SHP77 treated with DMSO at 0.1 percent for 48 hours (cell line): ENCODE measurements at places on chromosomes 6 and 20.
A peak's percentile ranks its signal among the peaks of the same experiment; 100 is the strongest.

GRCh38 chr6:38011937-38012336 lies 192.4 kb downstream of the ZFAND3 start:
- DNase-seq, result no peak

DNA sequence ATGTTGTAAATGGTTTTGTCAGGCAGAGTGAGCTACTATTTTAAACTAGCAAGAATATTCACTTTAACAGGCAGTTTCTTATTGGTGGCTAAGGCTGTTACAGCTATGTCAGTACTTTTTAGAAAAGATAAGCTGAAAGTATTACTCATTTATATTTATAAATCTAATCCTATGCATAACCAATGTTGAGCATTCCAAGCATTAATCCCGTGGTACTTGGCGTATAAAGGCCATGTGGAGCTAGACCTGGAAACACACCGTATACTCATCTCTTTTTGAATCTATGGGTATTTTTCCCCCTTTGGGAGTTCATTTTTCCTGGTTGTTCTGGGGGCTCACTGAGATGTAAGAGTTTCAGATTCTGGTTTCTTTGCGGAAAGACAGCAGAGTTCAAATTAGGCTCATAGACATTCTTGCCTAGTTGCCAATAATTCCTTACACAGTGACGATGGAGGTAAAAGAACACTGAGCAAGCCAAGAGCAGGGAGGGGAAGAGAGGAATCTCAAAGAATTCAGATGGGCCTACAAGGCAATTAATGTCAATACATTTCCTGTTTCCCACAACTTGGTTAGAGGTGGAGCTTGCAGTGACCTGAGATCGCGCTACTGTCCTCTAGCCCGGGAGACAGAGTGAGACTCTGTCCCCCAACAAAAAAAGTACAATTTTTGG lies 211.5 kb downstream of the SOX4 start:
- DNase-seq, result no peak

GRCh38 chr6:160730911-160731310 lies 28.9 kb downstream of the PLG start:
- no peak for DNase-seq

- no peak for DNase-seq
Observed at GRCh38 chr20:24468401-24469115, 871 bp upstream of the SYNDIG1 start.

DNA sequence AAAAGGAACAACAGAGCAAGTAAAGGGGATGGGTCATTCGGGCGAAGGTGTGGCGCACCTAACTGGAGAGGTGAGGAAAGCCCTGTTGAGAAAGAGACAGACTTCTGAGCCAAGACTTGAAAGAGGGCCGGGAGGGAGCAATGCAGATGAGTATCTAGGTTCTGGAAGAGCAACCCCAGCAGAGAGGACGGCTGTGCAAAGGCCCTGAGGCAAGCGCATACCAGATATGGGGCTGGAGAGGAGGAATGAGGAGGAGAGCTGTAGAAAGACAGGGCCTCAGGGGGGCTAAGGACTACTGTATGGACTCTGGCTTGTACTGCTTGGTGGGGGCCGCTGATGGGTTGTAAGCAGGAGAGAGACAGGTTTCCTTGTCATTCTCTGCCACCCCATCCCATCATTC lies 21.9 kb downstream of the TRERF1 start:
- no peak for DNase-seq

DNA sequence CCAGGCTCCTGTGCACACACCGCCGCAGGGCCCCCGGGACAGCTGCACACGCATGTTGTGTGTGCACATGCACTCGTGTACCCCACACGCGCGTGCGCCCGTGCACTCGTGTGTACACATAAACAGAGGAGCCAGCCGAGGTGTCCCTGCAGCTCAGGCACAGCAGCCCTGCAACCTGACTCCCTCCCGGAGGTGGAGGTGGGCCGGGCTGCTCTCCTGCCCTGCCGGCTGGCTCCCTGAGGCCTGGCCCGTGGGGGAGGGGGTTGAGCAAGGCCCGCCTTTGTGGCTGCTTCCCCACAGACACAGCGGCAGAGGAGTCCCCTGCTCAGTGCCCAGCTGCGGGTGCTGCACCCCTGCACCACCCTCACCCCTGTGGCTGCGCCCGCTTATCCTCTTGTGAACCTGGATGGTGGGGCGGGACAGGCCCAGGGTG lies 624 bp downstream of the RBBP8NL start:
- no peak for DNase-seq

GRCh38 chr6:12605888-12606345 lies 110.7 kb upstream of the PHACTR1 start:
- DNase-seq, result peak; percentile 13

DNA sequence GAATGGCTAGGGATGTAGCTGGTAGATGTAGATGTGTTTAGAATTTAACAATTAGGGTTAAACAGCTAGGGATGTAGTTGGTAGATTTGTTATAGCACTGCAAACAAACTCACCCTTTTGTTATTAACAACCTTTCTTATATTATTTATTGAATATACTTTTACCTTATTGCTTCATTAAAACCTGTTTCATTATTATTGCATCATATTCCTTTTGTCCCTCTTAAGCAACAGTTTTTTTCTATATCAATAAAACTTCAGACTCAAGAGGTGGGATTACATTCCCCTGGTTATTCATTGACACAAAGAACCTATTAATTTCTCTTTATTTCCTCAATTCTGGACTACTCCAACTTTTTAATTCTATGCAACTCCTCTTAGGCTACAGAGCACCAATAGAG lies 661.2 kb downstream of the EYS start:
- no peak for DNase-seq

GRCh38 chr6:48016020-48016755 lies 94.8 kb downstream of the PTCHD4 start:
- no peak for DNase-seq

GRCh38 chr20:49248879-49249665 lies 28.8 kb downstream of the ZNFX1 start:
- DNase-seq, result no peak

- peak; percentile 82 for DNase-seq
Observed at GRCh38 chr20:6122873-6123648, at the start of gene FERMT1. TSS of gene FERMT1 (minus strand) at chr20:6123030. CDS start at chr20:6119554, 3,476 bp downstream.

DNA sequence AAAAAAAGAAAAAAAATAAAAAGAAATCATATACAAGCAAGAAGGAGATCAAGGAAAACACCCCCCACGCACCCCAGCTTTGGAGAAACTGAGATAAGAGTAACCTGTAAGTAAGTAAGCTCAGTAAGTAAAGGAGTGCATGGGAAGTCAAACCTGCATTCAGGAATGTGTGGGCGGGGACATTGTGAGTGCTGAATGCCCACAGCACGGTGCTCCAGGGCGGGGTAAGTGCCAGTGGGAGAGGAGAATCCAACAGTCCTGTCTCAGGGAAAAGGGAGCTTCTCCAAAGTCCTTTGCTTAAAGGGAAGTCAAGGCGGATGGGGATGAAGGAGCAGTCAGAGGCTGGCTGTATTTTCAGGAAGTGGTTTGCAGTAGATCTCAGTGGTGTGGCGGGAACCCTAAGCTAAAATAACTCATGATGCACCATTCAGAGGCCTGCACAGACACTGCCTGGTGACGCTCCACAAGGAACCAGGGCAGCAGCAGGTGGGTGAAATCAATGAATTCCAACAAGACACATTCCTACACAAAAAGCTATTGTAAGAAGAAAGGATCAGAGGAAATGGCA lies 368.0 kb downstream of the QKI start:
- no peak for DNase-seq

DNA sequence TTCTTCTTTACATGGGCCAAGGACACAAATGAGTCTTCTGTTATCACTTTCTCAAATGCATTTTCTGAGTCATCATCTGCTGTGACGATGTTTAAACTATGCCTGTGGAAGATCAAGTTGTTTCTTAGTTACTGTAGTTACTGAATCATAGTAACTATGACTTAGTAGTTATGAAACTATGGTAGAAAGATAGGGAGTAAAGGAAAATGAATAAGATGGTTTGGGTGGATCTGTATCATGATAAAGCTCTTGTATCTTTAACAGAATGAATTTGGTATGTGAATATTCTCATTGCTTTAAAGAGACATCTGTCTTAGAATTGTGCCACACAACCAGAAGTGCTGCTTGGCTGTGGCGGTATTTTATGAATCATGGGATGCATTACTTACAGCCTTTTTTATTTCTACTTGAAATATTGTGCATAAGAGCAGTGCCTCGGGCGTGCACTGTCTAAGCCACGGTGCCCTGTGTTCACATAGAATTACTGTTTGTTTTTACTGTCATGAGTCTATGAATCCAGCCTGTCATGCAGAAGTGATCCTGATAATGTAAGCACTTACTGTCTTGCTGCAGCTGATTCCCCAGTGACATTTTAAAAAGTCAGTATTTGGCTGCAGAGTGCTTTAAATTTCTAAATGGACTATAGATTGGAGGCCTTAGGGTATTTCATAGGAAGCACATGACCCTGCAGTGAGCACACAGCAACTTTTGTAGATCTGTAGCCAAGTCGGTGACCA lies 215.2 kb downstream of the TMEM242 start:
- no peak for DNase-seq

DNA sequence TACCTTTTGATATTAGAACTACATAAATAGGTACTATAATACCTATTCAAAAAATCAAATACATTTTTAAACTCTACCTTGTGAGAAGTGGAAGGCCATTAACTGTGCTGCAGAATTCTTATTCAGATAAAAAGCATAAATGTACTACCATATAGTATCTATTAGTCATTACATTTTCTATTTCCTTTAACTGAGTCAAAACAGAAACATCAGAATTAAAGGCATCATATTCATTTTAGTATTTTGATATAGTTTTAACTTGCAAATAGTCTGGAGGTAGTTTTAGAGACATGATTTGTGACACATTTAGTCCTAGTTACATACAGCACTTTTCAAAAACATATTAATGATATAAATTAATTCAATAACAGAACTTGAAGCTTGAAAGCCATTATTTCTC lies 39.9 kb upstream of the TAB2 start:
- no peak for DNase-seq

GRCh38 chr6:79964607-79965081 lies 17.3 kb upstream of the ELOVL4 start:
- DNase-seq, result no peak
